RKO (cell line): ENCODE measurements at places on chromosomes 3 and 15.

- no peak for DNase-seq
Observed at GRCh38 chr3:67418426-67419217, 235.8 kb downstream of the SUCLG2 start.

- no peak for DNase-seq
Observed at GRCh38 chr15:56371495-56372147, 6.4 kb downstream of the TEX9 start.

DNA sequence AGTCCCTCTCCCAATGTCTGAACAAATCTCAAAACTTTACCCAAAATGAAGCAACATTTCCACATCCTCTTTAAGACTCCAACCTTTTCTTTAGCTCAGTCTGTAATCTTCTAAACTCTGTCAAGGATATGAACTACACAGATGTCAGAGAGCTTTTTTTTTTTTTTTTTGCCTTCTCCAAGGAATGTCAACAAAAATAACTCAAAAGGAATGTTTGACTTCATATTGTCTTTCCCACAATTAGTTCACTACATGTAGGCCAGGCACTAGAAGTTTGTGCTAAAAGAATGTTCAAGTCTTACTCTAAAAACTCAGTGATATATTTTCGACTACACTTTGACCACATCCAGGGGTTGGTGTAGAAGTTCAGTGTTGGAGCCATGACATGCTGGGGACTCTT, 37.1 kb downstream of the ADAMTS9 start:
- DNase-seq: no peak

DNA sequence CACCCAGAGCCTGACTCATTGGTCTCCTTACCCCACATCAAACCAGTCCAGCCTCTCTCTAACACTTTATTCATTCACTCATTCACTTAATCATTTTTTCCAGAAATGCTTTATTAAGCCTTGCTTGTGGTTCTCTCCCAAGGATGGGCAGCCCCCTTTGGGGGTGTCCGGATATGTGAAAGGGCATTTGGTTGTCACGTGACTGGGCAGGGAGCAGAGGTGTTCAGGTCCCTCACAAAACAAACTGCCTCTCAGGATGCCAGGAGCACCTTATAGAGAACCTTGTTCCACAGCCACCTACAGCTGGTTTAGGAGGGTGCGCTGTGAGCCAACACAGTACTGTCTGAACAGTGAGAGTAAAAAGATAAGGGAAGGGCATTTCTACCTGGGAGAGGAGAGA, 25.8 kb upstream of the PTPN23 start:
- DNase-seq: no peak

DNA sequence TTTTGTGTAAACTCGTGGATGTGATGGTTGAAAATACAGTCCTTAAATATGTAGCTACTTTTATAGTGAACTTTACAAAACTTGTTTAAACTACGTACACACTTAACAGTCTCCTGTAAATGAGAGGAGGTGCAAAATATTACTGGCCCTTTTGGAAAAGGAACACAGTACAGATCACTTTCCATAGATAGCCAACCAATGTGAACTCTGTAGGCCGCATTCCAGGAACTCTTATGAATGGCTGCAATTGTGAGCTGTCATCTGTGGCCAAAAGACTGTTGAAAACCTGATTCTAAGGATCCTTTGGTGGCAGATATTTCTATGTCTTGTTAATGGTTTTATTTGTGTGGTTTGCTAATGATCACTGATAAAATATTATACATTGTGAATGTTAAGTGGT, 6.2 kb downstream of the TSC22D2 start:
- peak; percentile 87 for DNase-seq

- DNase-seq: peak; percentile 11
Observed at GRCh38 chr15:67413770-67414390, 107.1 kb upstream of the C15orf61 start.

- no peak for DNase-seq
Observed at GRCh38 chr3:53225651-53226050, 30.2 kb downstream of the TKT start.

- no peak for DNase-seq
Observed at GRCh38 chr15:69999392-70000085, 98.2 kb downstream of the TLE3 start.

DNA sequence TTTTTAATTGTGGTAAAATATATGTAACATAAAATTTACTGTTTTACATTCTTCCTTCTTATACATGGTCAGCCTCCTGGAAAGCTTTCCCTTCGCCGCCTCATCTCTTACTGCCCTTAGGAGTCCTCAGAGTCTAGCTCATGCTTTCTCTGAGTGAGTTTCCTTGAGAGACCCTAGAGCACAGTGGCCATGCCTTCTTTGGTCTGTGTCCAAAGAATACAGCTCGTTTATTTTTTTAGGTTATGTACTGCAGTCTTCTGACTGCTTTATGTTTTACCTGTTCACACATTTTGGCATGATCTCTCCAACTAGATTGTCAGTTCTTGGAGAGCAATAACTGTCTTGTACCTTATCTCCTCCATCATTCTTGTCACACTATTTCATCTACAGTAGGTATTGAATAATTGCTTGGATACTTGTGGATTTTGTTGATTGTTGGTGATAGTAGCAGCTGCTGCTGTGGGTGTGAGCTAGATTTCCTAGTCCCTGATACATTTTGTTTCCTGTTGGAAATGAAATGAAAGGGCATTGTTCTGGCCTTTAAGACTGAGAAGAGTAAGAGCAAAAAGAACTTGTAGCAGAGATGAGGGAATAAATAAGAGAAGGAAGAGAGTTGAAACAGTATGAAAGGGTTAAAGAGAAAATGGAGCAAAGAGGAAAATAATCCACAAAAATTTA, 10.9 kb downstream of the ARIH2 start:
- no peak for DNase-seq

DNA sequence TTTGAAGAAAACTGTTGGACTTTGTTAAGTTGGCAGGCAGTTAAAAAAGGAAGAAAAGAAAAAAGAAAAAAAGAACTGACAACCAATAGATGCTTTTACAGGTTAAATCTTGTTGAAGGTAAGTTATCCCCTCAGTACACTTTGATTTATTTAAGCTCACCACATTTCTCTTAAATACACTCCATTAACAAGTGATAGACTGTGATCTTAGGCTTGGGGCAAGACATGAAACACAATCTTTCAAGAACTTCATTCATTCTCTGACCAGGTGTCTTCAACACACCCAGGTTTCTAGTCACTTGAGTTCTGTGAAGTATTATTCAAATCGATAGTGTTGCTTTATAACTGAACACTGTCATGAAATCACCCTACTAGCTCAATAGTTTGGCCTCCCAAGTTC, 751.9 kb downstream of the ROBO1 start:
- DNase-seq: no peak

DNA sequence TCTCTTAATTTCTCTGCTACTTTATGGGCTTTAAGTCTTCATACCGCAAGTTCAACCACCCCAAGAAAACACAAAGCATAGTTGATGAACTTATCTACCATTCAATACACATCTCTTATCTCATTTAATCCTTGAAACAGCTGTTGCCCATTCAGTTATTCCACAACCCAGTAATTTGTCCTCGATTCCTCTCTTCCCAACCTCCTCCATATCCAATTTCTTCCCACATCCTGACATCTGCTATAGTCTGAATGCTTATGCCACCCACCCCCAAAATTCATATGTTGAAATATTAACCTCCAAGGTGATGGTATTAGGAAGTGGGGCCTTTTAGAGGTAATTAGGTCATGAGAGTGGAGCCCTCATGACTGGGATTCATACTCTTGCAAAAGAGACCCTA, 345.4 kb downstream of the ERC2 start:
- no peak for DNase-seq

DNA sequence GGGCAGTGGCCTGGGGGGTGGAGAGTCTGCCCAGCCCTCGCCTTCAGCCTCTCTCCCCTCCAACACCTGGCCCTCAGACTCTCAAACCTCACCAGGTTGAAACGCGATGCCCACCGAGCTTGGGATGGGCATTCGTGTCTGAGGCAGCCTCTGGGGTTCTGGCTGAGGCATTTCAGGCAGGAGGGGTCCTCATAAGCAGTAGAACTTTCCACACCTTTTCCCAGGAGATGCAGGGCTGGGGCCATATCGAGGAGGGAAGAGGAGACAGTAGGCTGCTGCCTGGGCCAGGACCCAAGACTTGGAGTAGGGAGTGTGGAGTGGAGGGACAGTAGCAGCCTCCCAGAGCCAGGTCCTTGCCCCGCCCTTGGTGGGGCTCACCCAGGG, 24.6 kb downstream of the ACAA1 start:
- DNase-seq: no peak

- no peak for DNase-seq
Observed at GRCh38 chr15:51088585-51088984, 6.1 kb downstream of the TNFAIP8L3 start.

- DNase-seq: peak; percentile 44
Observed at GRCh38 chr15:34993412-34993811, 5.3 kb upstream of the ZNF770 start.

DNA sequence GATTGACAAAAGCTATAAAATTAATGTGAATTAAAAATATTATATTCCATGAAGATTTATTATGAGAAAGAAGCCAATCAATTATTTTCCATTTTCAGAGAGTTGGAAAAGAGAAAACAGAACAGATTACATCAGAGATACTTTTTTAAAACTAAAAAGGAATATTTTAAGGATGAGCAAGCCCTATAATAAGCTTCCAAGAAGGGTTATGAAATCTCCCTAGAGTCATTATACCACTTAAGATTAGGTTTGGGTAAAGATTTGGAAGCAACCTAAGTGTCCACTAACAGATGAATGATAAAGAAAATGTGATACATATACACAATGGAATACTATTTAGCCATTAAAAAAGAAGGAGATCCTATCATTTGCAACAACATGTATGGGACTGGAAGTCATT, 51.6 kb upstream of the FSIP1 start:
- DNase-seq: no peak

DNA sequence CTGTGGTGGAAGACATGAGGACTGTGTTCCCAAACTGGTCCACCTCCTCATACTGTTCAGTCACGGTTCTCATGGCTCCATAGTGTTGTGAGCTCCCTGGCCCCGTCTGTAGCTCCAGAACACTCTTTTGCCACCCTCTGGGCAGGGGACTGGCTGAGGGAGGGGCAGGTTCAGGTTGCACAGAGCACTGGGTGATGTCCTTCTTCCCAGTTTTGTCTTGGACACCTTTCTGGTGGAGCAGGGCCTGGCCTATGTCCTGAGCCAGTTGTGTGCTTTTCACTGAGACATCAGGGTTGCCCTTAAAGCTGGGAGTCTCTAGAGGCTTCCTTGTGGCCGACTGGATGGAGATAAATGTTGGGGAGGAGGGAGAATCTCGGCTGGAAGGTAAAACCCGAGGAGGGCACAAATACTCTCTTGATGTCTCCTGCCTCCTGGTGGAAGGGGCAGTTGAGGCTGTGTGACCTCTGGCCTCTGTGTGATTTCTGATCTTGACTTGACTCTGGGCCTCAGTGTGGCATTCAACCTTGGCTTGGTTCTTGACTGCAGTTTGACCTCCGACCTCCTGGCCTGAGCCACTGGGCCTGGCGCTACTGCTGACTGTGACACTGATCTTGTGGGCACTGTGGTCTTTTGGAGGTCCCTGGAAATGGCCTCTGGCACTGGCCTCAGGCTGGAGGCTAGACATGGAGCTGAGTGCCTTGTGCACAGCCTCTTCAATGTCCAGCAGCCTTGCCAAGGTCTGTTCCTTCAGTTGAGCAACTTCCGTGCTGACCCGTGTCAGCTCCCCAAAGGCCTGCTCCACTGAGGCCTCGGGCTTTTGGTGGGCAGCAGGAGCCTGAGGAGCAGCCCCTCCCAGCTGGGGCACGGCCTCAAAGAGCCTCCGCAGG, 8.1 kb downstream of the XIRP1 start:
- no peak for DNase-seq

GRCh38 chr3:17207019-17207418, 322.3 kb downstream of the PLCL2 start:
- no peak for DNase-seq

GRCh38 chr3:64837126-64837738, 149.4 kb upstream of the ADAMTS9 start:
- no peak for DNase-seq

GRCh38 chr3:124453189-124453588, 277.1 kb upstream of the UMPS start:
- DNase-seq: no peak

DNA sequence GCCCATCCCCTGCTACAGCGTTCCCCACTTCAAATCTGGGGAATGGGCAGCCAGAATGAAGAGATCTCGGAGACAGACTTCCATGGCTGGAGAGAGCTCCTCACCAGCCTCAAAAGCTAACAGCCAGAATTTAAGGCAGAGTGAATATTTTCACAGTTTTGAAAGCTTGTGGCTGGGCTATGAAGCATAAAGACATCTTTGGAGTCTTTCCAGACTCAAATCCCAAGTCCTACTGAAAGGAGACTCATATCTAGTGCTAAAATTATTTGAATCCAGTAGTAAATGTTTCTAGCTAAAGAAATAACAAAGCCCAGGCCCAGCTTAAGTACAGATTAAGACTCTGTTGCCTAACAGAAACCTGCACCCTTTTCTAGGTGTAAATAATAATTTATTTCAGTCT, 628.4 kb upstream of the ALCAM start:
- no peak for DNase-seq

DNA sequence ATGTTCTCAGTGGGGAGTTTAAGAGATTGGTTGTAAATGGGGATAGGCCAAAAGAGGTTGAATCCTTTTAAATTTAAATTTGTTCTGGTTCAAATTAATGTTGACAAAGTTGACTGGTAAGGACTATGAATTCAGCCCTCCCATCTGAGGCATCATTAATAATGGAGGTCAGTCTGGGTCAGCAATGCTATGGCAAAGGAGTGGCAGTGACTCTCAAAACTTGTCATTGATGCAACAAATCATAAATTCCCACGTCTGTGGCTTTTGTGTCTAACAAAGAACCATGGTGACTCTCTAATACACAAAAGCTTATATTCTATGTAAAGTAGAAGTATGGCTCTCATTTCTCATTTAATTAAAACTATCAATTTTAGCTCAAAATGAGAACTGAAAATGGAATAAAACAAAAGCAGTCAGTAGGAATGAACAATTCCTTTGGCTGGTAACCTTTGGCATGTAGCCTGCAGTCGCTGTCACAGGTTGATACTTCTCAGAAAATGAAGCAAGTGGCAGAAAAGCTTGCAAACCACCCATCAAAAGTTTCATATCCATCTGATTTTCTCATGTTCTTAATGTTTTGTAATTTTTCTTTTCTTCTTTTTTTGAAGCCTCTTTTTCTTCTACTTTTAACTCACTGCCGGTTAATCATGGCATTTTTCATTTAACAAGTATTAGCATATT, 12.2 kb upstream of the ZBED2 start:
- DNase-seq: no peak

DNA sequence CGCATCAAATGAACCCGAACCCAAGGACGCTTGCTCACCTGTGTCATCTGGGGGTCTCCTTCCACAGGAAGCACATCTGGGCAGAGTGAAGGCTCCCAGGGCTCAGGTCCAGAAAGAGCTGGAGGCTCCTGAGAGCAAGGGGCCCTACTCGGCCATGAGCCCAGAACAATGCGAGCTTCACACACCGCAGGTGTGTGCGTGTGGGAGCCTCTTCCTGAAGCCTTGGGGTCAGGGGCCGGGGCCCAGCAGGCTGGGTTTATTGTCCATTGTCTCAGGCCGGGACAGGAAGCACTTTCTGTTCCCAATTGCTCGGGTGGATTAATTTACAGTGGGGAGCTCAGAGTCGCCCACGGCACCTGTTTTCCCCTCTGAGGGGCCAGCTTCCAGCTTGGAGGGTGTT, 74.8 kb downstream of the RPN1 start:
- no peak for DNase-seq
